ENCODE measurements at places on chromosomes 7 and 10.

- no peak for DNase-seq
Measured at GRCh38 chr10:11231285-11231684, 213.6 kb downstream of the CELF2 start.

DNA sequence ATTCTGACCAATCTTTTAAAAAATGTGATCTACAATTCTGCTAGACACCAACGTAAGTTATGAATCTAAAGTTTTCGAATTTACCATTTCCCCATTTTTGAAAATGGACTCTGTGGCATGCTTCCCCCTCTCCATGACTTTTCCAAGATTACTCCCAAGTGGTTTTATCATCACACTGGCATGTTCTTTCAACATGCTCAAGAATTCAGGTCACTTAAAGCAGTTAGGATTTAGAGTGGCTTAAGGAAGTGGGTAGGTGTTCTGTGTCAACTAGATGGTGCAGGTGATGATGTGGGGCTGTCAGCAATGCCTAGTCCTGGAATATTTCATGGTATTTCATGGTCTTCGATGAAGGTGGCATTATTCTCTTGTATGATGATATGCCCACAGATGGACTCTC is 164.0 kb upstream of the ASAH2 start:
- DNase-seq = no peak

DNA sequence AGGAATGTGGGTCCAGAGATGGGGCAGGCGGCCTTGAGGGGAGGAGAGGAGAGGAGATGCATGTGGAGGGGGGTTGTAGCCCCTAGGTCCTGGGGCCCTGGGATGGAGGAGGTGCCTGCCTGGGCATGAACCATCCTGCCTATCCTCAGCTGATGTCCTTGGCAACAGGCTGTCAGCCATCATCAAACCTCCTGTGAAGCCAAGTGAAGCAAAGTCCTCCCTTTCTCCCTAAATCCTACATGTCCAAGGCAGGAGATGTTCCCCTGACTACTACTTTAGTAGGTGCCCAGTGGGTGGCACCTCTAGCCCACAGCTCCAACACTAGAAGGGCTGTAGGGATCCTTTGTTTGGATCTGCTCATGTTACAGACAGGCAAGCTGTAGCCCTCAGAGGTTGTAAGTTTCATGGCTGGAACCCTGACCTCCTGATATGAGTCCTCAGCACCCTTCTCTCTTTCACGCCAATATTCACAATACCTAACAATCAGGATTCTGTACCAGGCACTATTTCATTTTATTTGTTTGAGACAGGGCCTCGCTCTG is 66.6 kb upstream of the SYPL1 start:
- DNase-seq = no peak

- no peak for DNase-seq
Measured at GRCh38 chr10:32253821-32254220, 93.1 kb downstream of the EPC1 start.

GRCh38 chr7:91266689-91267090 is 2.5 kb downstream of the FZD1 start:
- DNase-seq = no peak

DNA sequence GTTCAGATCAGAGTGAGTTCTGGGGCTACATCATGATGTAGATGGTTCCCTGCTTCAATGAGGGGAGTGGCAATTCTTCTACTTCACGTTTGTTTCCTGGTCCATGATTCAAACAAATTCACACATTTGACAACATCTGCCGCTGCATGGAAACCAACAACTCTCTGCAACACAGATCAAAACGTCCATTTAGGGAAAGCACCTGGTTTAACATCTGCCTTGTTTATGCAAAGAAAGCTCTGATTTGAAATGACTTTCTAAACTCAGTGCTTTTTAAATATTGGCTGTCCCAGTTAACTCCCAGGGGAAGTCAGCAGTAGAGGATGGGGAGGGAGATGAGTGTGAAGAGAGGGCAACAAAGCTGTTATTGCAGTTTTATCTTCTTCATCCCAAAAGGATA is 93.8 kb downstream of the GAD2 start:
- DNase-seq = no peak

- DNase-seq = no peak
Measured at GRCh38 chr7:46206476-46207060, 285.5 kb upstream of the IGFBP3 start.

GRCh38 chr7:37218956-37219355 is 229.7 kb downstream of the ELMO1 start:
- no peak for DNase-seq

DNA sequence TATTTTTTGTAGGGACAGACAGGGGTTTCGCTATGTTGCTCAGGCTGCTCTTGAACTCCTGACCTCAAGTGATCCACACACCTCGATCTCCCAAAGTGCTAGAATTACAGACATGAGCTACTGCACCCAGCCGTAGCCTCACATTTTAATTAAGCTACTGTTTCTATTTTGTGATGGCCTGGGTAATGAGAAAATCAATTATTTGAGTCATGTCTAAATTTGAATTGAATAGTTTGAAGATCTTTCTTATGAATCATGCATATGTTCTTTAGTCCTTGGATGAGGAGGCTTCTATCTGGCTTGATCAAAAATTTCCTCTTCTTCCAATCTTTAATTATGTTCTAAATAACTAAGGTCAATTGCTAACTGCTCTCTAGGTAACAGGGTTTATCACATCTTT is 175.0 kb downstream of the REEP3 start:
- DNase-seq = no peak

Measured in activated CD8-positive, alpha-beta memory T cell treated with anti-CD3 and anti-CD28 coated beads, Interleukin-2, amount 50 U/mL, for 48 hours (primary cell).